ELR (cell line): ENCODE measurements at places on chromosomes 12 and 14.
A peak's percentile ranks its signal among the peaks of the same experiment; 100 is the strongest.

GRCh38 chr14:99280066-99280731 lies 8.2 kb upstream of the BCL11B start:
- no peak for DNase-seq

DNA sequence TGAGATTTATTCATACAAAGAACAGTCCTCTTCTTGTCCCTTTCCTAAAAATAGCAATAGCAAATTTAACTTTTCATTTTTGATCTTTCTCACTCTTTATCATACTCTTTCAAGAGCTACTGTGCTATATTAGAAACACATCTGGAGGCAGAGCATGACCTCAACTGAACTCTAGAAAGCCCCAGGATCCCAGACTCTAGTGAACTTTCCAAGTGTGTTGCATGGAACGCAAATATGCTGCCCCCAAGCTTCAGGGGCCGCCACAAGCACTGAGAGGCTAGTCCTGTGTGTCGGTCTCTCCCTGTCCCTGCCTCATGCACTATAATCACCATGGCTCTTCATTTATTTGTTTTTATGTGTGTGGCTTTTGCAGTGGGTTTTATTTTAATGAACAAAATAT lies 38.7 kb upstream of the ZNF641 start:
- DNase-seq = no peak

GRCh38 chr12:131279281-131279921 lies 325.7 kb downstream of the ADGRD1 start:
- no peak for DNase-seq

DNA sequence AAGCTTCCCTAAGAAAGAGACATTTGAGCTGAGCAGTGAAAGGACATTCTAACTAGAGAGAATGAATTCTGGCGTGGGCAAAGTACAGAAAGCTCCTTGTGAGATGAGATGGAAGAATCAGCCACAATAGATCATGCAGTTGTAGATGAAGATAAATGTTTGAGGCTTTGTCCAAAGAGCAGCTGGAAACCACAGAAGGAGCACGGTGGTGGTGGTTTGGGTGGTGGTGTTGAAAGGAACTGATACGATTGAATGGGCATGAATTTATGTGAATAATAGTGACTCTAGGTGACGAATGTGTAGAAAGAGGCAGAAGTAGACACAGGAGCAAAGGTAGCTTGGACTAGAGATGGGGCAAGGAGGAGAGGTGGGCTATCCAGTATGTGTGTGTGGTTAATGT lies 260.5 kb upstream of the TMTC1 start:
- DNase-seq = no peak

DNA sequence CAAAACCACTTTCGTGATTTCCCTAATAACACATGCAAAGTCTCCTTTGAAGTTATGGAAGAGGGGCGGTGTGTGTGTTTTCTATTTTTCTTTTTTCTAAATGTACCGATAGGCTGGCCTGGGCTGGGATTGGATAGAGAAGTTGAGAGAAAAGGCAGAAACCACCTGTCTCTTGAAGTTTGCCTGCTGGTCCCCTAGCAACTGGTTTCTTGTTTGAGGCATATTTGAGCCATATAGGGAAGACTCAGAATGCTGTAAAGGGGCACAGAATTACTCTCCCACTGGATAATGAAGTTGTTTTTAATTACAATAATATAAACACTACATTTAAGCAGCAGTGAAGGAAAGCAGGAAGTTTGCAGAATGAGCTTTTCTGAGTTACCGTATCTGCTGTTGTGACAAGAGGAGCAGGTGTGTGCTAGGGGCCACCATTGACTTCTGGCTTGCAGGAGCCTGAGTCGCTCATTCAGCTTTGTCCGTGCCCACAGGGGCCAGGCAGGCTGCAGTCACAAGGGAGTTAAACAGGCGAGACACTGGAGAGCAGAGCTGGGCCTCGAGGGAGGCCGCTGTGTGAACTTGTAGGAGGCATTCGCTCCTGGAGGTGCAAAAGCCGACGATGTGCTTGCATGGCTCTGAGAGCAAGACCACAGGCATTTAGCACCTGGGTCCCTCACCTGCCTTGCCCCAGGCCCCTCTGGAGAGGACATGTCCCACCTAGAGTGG lies 173.8 kb upstream of the RGS6 start:
- DNase-seq = no peak

DNA sequence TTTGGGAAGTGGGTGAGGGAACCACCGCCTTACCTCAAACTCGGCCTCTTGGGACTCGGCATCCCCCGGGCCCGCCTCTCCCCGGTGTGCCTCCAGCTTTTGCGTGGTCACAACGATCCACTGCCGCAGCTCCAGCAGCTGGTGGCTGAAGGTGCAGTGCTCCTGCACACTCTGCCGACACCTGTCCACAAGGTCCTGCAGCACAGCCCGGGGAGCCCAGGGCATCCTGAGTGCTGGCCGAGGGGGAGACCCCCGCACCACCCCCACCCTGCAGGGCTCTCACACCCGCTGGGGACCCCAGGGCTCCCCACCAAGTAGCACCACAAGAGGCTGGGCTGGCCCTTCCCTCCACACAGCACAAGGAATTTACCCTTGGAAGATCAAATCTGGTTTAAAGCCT lies 76.6 kb downstream of the SYNE3 start:
- DNase-seq = no peak

- no peak for DNase-seq
Observed at GRCh38 chr14:28407031-28407825, 359.4 kb upstream of the FOXG1 start.

GRCh38 chr14:23352506-23353432 lies at the start of gene SLC22A17:
SLC22A17 (minus strand) TSS chr14:23352887.
- peak; percentile 80 for DNase-seq

GRCh38 chr14:70664698-70665447 lies 23.2 kb downstream of the TTC9 start:
- no peak for DNase-seq

- DNase-seq = peak; percentile 15
Observed at GRCh38 chr14:19878029-19878642, 3.2 kb downstream of the OR4K2 start.

DNA sequence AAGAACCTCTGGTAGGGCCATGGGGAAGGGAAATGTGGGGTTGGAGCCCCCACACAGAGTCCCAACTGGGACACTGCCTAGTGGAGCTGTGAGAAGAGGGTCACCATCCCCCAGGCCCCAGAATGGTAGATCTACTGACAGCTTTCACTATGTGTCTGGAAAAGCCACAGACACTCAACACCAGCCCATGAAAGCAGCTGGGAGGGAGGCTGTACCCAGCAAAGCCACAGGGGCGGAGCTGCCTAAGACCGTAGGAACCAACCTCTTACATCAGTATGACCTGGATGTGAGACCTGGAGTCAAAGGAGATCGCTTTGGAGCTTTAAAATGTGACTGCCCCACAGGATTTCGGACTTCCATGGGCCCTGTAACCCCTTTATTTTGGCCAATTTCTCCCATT lies 97.8 kb downstream of the HMGA2 start:
- DNase-seq = no peak

DNA sequence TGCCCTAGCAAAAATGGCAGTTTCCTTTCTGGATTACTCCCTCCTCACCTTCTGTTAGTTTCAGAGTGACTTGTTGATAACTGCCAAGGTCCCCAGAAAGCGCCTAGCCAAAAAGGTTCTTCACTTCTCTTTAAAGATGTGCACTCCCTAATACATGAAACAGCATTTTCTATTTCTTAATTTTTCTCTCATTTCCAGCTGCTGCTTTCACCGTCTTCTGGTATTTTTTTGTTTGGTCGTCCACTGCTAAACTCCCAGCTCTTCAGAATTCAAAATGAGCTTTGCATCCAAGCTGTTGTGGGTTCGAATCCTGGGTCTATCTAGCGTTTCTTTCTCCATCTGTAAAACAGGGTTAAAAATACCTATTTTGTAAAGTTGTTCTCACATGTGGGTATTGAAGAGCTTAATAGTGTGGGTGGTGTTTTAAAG lies 397 bp upstream of the BORCS5 start:
- DNase-seq = no peak

DNA sequence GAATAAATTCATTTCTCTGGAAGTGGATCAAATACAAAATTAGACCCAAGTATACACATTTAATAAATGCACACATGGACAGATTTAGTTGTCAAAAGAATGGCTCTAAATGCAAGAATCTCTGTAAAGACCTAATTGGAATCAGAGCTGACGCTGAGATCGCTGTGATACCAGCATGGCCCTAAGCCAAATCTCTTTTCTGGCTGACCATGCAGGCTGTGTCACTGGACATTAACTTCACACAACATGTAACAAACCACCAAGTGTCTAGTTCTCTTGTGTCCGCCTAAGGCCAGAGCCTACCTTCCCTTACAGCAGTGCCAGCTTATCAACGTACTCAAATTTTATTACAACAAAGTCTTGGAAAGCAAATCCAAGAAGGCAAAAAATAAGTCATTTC lies 127.5 kb downstream of the MED13L start:
- no peak for DNase-seq

DNA sequence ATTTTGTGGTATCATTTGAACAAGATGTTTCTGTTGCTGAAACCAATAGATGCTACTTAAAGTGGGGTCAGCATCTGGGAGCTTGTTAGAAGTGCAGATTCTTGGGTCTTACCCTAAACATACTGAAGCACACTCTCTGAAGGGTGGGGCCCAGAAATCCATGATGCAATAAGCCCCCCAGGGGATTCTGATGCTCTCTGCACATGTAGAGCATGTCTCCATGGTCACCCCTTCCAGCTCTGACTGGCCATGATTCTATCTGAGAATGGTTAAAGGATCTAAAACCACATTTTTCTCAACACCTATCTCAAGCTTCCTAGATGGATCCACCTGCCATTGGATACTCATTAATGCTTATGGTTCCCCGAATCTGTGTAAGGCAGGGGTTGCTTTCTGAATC lies 20.4 kb downstream of the JDP2 start:
- no peak for DNase-seq

DNA sequence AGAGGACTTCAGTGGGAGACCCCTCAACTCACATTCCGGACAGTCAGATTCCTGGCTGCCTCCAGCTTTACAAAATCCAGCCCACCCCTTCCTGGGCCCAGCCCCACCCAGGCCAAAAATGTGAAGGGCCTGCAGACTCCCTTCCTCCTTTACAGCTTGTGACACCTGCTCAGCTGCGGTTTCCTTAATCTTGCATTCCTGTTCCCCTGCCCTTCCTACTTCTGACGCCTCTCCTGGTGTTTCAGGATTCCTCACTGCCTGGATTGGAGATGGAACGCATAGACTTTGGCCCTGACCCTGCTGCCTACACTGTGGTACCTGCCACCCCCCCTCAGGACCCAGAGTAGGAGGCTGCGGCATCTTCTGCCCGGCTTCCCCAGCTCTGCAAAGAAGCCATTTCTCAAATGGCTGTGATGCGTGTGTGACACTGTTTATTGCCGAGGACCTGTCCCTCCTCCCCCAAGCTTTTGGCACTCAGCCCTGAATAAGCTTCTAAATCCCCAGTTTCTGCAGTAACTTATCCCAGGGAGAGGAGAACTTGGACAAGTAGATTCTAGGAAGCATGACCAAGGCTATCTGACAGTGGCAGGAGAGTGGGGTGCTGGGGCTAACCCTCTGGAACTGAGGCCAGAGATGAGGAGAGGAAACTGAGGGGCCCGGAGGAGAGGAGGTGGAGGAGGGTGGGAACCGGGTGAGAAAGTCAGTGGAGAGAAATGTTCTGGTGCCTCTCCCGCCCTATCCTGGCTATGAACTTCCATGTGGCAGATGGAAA lies 24.9 kb upstream of the BCDIN3D start:
- DNase-seq = no peak

DNA sequence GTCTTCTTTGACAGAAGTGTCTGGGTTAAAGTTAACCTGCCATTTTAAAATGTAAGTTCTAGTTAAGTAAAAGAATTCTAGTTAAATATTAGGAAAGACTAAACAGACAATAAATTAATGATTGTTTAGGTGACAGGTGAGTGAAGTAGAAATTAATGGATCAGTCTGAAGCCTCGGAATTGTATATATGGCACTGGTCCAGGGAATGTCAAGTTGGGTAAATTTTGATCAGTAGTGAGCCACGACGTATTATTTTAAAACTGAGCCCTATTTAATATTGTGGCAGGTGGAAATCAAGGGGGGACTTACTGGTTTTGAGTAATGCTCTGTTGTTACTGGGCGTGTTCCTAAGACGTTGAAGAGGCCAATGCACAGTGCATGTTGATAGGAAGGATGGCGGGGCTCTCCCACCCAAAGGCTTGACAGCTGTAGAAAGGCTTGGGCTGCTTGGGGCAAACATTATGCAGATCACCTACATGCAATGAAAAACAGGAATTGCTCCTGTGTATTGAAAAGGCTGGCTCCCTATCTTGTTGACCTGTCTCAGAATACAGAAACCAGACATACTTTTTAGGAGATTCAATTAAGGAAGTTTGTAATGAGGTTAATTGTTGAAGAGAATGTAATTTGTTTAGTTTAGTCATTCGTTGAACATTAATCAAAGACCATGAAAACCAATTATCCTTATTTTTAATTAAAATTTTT lies 5.9 kb upstream of the PPFIBP1 start:
- no peak for DNase-seq

- peak; percentile 70 for DNase-seq
Observed at GRCh38 chr12:87820524-87821202, 208.5 kb downstream of the C12orf50 start.

DNA sequence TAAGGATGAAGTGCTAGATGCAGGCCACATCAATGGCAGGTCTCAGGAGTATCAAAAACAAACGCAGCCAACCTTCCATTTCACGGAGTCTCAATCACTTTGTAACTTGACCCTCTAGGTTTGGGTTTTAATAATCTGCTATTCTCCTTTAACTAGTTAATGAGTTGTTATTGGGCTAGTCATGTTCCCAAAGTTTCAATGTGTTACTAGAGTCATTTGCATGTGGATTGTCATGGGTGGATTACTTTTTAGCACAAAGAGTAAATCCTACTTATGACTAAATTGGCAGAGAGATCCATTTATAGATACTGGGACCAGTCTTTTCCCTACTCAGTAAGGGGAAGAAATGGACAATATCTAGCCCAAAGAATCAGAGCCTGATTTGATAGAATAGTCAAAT lies 151.0 kb downstream of the BCAT1 start:
- no peak for DNase-seq

DNA sequence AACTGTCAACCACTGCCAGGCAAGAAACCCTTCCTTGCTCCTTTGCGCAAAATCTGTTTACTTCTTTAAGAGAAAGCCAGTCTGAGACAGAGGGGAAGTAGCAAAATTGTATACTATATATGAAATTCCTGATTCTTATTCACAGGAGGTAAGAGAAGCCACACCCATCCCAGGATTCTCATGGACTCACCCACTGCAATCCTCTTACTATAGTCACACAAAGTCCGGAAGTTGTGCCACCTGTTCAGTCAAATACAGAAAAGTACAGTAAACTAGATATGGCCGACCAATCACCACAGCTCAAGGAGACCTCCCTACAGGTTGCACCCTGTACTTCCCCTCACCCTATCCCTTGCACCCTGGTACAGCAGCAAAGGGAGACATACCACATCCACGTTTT lies 2.9 kb downstream of the PRMT5 start:
- peak; percentile 81 for DNase-seq

- no peak for DNase-seq
Observed at GRCh38 chr12:3694673-3695072, 58.2 kb downstream of the CRACR2A start.
